ENCODE measurements at places on chromosomes 13 and 19.

GRCh38 chr13:26957182-26957581, 196.6 kb upstream of the GPR12 start:
- peak; percentile 8 for DNase-seq

- DNase-seq, result no peak
Measured at GRCh38 chr19:13042443-13043130, 47.3 kb downstream of the NFIX start.

DNA sequence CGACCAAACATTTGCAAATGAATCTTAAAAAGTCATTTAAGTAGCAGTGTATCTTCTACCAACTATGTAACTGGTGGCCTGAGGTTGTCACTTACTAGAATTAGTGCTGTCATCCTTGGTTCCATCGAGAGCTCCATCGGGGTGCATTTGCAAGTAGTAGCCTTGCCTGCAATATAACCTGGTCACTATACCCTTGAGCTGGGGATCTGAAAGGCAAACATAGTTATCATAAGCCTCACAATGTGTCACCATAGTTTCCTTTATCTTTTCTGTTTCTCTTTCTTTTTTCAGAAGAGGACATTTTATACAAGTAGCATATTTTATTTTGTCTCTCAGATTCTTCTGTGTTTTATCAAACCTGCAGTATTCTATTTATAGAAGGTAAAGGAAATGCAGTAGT, 422.6 kb downstream of the ITGBL1 start:
- DNase-seq, result no peak

DNA sequence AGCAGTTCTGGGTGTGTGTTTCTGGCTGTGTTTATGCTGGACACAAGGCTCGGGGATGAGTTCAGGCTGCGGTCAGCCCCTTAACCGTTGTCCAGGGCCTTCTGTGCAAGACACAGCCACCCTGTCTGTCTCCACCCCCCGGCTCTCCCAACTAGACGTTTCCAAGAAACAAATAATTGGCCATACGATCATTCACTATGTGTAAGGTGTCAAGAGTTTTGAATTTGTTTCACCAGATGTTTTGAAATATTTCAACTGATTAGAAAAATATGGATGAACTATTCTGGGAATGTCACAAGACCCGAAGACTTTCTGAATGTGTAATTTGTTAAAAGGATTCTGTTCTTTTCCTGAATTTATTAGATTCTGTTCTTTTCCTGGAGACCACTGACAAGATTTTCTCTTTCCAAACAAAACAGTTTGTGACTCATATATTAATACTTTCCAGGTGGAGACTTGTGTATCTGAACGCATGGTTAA, 318.2 kb downstream of the MYO16 start:
- no peak for DNase-seq

DNA sequence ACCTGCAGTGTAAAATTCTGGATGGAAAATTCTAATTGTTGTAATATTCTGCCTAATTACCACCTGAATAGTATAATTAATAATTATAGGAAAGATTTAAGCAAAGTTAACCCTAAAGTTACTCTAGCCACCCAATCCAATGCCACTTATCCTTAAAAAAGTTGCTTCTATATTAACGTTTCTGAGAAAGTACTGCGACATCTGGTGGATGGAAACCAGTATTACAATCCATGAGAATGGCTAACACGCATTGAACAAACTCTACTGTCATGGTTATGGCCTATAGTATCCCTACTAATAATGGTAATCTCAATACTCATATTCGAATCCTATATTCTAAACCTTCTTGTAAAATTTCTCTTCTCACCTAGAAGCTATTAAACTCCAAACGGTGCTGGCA, 1551.8 kb downstream of the SLITRK1 start:
- peak; percentile 13 for DNase-seq

DNA sequence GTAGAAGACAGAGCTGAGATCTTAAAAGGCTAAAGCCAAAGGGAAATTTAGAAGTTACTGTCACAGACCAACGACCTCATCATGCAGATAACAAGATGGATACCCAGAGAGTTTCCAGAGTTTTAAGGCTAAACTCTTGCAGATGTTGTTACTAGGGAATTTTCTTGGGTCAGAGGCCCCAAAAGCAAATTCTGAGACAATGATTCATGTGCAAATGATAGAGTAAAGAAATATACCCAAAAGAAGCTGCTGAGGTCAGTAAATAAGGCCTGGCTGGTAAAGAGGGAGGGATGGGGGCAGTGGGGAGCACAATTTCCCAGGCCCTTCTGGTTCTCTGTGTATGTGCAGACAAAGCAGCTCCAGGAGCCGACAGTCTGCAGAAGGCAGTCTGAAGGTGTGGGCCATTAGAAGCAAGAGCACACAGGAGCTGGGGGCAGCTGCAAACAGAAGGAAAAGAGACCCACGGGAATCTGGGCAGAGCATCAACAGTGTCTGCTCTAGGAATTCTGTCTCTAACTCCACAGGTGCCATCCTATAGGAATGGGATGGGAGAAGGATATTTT, 330.8 kb downstream of the TBC1D4 start:
- no peak for DNase-seq

DNA sequence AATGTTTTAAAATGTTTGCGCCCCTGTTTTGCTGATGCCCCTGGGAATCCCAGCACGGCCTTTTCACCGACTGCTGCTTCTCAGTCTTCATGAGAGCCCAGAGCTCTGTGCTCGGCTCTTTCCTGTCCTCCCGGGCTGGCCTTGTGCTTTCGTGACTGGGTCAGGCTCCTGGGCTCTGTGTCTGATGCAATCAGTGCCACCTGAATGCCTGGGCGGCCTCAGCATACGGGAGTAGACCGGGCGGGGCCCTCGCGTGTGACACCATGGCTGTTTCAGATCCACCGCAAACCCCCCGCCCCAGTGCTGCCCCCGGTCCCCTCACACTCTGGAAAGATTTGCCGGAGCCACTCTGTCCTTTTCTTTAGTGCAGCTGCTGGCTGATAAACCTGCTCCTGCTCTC, 21.4 kb downstream of the PABPC3 start:
- no peak for DNase-seq

DNA sequence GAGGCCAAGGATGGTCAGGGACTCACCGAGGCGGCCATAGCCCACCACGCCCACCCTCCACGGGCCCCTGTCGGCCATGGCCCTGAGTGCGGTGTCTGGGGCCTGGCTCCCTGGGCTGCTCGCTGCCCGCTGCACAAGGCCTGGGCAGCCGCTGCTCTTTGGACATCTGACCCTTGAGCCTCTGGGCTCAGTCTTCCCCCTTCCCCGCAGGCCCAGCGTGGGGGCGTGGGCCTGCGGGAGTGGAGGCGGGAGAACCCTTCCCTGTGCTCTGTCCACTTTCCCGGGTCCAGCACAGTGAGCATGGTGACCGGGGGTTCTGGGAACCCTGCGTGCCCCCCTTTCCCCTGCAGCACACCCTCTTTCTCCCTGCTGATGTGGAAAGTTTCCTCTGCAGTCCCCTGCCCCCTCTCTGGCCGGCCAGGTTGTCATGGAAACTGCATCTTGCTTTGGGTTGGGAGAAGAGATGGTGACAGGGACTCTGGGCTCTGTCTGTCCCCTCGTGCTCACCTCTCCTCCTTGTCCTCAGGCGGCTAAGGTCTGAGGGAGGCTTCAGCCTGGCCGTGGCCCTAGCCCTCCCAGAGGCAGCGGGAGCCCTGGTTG, at the start of gene ASPDH:
Gene ASPDH (minus strand): TSS at position 168 of the 600 bp plus-strand sequence. CDS start 90 bp downstream, at position 78.
- no peak for DNase-seq

DNA sequence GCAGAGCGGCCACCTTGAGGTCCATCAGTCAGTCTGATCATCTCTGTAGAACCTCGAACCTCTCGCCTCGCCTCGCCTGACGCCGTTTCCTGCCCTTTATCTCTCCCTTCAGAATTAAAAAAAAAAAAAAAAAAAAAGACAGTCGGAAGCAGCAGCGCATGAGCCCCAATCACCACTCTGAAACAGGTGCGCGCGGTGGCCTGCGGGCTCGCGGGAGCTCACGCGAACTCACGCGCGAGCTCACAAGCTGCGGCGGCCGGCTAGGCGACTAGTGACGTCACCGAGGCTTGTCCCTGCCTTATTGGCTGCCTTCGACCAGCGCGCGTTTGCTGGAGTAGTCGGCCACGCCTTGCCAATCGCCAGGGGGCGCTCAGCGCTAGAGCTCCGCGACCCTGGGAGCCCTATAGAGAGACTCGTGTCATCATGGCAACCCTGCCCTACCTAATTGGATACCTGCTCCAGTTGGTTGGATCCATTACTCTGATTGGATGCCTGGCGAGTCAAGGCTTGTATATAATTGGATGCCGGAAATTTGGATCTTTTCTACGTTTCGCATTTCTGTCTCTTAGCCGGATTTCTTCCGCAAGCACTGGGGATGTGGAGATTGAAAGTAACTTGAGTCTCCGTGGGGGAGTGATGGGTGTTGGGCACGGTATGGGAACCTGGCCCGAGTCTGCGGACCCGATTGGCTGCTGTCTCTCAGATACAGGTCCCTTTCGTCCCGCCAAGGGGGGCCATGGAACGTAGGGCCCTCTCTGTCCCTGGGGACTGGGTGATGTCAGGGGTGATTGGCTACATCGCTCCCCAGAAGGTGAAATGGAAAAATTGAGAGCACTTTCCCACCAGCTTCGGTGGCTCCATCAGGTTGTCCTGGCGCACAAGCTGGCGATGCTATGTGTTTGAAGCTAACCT, 31.6 kb downstream of the SYT3 start:
- DNase-seq, result peak; percentile 75

DNA sequence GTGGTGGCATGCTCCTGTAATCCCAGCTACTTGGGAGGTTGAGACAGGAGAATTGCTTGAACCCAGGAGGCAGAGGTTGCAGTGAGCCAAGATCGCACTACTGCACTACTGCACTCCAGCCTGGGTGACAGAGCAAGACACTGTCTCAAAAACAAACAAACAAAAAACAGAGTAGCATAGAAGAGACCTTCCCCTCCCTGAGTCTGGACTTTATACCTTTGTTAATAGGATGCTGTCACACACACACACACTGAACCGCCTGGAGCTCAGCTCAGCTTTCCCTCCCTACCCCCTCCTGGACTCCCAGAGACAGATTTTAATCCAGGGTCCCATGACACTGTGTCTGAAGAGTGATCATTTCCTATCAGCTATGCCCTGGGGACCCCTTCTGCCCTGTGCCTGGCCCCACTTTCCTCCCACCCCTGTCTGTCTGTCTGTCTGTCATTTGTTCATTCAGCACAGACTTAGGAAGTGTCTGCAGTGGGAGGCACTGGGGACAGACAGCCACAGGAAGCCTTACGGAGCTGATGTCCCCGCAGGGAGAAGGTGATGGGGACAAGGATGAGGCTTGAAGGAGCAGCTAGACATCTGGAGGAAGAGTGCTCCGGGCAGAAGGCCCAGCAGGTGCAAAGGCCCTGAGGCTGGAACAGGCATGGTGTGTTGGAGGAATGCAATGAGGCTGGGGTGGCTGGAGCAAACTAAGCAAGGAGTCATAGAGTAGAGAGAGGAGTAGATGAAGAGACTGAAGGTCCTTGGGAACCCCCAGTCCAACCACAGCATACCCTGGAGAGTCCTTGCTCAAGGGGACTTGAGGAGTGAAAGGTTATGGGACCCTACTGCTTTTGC, 4.9 kb downstream of the CERS4 start:
- no peak for DNase-seq

GRCh38 chr13:110539894-110540293, 21.6 kb downstream of the RAB20 start:
- no peak for DNase-seq

GRCh38 chr13:39452834-39453233, 150.2 kb downstream of the LHFPL6 start:
- DNase-seq, result no peak

DNA sequence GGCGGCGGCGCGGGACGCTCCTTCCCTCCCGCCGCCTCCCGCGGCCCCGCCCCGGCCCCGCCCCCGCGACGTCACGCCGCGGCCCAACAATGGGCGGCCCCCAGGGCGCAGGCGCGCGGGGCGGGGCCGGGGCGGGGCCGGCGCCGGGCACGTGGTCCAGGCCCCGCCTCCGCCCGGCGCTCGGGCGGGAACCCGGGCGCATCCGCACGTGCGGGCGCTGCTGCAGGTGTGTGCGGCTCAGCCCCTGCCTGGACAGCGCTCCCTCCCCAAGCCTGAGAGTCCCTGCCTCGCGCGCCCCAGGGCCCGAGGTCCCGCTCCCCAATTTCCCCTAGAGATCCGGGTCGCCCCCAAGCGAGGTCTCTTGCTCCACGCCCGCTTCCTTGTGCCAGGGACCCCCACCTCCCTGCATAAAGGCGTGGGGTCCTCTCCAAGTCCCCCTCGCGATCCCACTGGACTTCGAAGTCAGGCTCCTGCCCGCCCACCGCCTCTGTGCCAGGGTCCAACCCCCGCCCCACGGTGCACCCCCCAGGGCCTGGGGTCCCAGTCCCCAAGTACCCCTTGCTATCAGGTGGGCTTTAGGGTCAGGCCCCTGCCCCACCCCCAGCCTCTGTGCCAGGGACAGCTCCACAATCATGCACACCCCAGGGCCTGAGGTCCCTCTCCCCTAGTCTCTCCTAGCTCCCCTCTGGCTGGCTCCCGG, at the start of gene MEX3D:
Gene MEX3D (minus strand): TSS at position 6 of the 700 bp plus-strand sequence. CDS start 267 bp downstream, outside the sequence.
- peak; percentile 93 for DNase-seq

- DNase-seq, result no peak
Measured at GRCh38 chr19:15265850-15266248, 33.6 kb upstream of the EPHX3 start.

GRCh38 chr13:22812793-22813192, 368.0 kb upstream of the SGCG start:
- DNase-seq, result no peak

GRCh38 chr19:16290692-16291091, 33.9 kb upstream of the KLF2 start:
- DNase-seq, result no peak

- DNase-seq, result no peak
Measured at GRCh38 chr13:105672881-105673280, 862.6 kb downstream of the EFNB2 start.

DNA sequence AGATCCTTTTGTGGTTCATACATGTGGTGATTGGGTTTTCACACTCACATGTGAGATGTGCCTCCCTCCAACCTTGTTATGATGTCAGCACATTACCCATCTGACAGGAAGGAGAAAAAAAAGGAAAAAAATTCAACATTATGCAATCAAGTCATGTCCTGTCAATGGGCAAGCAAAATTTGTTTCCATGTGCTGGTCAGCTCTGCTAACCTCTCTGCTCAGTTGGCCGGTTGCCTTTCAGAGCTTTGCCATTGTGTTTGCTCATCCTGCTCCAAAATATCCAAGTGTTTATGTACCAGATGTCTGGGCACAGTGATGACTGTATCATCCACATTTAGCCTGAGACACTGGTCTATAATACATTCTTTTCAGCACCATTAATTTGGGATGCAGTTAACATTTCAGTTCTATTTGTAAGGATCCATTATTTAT, 27.0 kb upstream of the METTL21C start:
- DNase-seq, result no peak

DNA sequence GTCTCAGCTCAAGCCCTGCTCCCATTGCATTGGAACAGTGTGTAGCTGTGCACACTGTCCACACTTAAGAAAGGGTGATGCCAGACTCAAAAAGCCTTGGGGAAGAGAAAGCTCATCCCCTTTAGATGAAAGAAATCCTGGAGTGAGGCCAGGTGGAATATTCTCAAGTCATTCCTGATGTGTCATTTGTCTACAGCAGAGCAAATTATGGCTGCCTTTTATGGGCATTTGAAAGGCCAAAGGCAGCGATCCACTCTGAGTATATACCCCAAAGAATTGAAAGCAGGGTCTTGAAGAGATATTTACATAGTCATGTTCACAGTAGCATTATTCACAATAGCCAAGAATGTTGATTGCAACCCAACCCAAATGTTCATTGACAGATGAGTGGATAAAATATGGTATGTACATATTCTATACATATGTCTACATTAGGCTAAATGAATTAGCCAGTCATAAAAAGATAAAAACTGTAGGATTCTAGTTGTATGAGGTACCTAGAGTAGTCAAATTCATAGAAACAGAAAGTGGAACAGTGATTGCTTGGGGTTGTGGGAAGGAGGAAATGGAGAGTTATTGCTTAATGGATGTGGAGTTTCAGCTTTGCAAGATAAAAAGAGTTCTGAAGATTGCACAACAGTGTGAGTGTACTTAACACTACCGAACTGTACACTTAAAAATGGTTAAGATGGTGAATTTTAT, 214.9 kb downstream of the KCNRG start:
- DNase-seq, result peak; percentile 92
